ENCODE measurements at places on chromosomes 13 and 19. TPM values are rescaled to one million over a fixed set of nuclear protein-coding genes. Genes with fewer than 3 reads are reported as not detected.

Gene LATS2
- total RNA-seq, result 2.2 TPM

Gene ATCAY
- 182 TPM for total RNA-seq

Gene CAPN12
- total RNA-seq, result 4.8 TPM

Gene CEACAM19
- 1.5 TPM for total RNA-seq

Gene ZNF431
- 32.7 TPM for total RNA-seq

Gene ASPDH
- not detected for total RNA-seq

Gene CGB2
- total RNA-seq, result not detected

Gene C19orf44
- total RNA-seq, result 5.0 TPM

Gene CCDC61
- 33.5 TPM for total RNA-seq

Gene IL11
- total RNA-seq, result 18.1 TPM

Gene BRSK1
- total RNA-seq, result 223 TPM

Gene ELSPBP1
- total RNA-seq, result not detected

Gene DLL3
- total RNA-seq, result 788 TPM

Gene TMEM150B
- total RNA-seq, result not detected

Gene ASF1B
- total RNA-seq, result 2.3 TPM

Gene ETFB
- 77.7 TPM for total RNA-seq

Gene AZU1
- total RNA-seq, result 2.2 TPM

Gene PLEKHF1
- 0.96 TPM for total RNA-seq

Gene NLRP8
- total RNA-seq, result not detected

Gene LRG1
- 1.0 TPM for total RNA-seq

Gene CGB5
- not detected for total RNA-seq

Gene RASIP1
- 6.2 TPM for total RNA-seq

Gene KCNC3
- total RNA-seq, result 10.6 TPM

Gene CEACAM3
- not detected for total RNA-seq

Gene PSG3
- total RNA-seq, result not detected

Gene SLC46A3
- 2.3 TPM for total RNA-seq
